ENCODE measurements at places on chromosomes 4 and X. TPM values are rescaled to one million over a fixed set of nuclear protein-coding genes. Genes with fewer than 3 reads are reported as not detected.

PNMA6A gene
- total RNA-seq, result not detected

RAI2 gene
- total RNA-seq, result not detected

CENPVL1 gene
- total RNA-seq, result not detected

GATA1 gene
- 0.36 TPM for total RNA-seq

TMEM150C gene
- 0.13 TPM for total RNA-seq

DDX53 gene
- not detected for total RNA-seq

F9 gene
- total RNA-seq, result 0.08 TPM

TRPC3 gene
- total RNA-seq, result not detected

DNA sequence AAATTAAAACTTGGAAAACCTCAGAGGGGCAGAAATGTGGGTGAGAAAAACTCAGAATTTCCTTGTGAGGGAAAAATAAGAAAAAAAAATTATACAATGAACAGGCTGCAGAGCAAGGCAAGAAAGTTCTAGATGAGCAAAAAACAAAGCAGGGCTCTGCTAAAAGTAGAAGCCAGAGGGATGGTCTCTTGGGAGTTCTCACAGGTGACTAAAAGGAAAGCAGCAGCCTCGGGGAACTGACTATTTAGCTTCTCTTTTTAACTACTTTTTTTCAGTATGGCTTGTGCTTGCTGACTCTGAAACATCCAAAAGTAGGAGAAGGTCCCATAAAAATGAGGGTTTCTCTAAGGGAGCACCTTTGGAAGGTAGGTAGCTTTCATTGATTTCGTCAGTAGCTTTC, 36.4 kb downstream of the PCDH19 start:
- no peak for DNase-seq

DNA sequence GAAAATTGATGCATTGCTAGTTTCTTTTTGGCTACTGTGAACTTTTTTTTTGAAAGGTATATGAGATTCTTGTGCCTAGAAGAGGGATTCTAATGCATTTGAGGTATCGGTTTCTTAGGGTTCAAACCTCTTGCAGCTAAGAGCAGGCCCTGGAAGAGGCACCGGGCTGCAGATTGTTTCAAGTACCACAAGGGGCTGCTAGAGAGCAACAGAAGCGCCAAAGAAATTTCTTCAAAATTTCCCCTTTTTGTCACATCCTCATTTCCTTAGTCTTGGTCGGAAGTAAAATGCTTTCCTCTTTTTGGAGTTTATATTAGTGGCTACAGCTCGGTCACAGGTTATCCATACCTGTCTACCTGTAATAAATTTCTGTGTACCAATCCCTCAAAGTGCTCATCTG, 89.8 kb downstream of the PDGFRA start:
- DNase-seq, result no peak

DNA sequence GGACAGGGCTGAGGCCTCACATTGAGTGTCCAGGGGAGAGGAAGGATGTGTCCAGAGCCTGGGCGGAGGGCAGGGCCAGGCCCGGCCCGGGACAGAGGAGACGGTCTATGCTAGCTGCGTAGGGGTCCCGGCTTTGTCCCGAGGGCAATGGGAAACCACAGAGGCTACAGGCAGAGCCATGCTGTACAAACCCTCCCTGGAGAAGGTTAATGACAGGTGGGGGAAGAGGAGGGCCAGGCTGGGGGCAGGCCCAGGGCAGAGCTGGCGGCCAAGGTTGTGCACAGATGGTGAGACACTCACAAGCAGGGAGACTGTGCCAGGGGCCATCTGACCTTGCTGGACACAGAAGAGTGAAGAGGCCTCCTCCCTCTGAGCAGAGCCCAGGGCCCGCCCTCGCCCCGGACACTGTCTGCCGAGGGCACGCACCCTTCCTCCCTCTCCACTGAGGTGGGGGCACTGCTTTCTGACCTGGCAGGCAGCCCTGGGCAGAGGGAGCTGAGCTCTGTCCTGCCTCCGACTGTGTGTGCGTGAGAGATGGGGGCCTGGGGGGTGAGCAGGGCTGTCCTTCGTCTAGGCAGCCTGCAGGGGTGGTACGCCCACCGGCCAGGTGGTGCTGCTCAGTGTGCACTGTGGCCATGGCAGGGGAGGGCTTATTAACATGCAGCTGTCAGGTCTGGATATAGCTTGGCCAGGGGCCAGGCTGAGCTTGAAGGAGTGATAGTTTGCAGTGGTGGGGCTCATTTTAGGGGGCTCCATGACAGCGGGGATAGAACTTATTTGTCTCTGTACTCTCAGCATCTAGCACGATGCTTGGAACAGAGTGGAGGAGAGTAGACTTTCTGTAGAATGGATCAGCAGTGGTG, 75.7 kb upstream of the LRPAP1 start:
- DNase-seq, result no peak

GRCh38 chr4:82661181-82661992, 99.6 kb upstream of the TMEM150C start:
- DNase-seq, result no peak

GRCh38 chrX:140711894-140712293, 2.3 kb downstream of the LINC00632 start:
- no peak for DNase-seq

- no peak for DNase-seq
Observed at GRCh38 chr4:156875704-156876103, 95.9 kb downstream of the PDGFC start.

DNA sequence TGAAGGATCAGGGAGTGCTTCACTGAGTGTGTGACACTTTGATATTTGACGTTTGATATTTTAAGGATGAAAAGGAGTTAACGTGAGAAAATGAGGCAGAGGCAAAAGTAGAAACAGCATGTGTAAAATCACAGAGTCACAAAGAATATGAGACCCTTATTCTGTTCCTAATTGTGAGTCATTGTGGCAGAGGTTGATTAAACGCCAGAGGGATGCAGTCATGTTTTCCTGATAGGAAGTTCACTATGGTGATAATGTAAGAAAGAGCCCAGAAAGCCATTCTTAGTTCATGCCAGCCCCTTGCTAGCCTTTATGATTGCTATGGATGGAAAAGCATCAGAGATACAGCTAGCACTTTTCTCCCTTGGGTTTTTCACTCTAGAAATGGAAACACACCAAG, 33.5 kb upstream of the IGSF1 start:
- no peak for DNase-seq
